ENCODE measurements at places on chromosomes 6 and 20.

GRCh38 chr6:128500749-128501600, 19.4 kb downstream of the PTPRK start:
- no peak for DNase-seq

DNA sequence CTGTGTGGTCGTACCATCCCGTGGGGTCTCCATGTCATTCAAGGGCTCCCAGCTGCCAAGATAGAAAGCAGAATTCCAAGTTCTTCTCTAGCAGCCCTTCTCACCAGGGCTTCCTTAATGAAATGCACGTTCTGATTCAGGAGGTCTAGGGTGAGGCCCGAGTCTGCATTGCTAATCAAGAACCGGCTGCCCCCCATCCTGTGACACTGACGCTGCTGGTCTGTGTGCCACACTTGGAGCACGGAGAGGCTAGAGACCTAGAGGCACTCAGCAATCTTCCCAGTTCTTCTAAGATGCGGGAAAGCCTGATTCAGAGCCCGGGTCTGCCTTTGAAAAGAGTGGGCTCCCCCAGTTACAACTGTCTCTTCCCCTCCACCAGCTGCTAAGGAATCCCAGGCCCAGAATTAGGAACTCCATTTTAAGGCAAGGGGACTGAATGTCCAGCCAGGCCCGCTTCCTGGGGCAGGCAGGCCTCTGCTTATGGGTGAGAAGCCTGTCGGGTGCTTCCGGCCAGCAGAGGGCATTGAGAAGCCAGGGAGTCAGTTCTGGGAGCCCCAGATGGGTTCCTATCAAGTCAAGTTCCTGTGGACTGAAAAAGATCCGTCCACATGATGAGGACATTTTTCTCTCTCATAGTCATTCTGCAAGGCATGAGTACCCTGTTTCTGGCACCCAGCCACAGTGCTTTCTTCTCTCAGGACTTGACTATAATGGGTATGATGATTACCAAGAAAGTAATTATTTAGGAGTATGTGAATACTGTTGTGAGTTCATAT, 69.8 kb upstream of the RIN2 start:
- peak; percentile 49 for DNase-seq

GRCh38 chr6:14316651-14317386, 199.2 kb downstream of the CD83 start:
- DNase-seq: peak; percentile 12

DNA sequence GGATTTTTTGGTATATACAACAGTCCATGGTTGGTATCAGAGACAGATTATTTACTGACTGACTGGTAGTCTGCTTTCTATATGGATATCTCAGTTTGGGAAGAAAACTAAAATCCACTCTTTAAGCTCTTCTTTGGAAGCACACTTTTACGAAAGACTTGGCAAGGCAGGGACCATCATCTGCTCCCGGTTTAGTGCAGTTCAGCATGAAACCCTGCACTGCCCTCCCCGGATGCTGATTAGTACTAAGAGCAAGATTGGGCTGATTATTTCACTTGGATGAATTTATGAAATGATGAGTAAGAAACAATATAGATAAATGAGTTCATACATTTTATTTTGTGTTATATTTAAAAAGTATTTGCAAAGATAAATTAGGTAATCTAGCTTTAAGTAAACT, 56.3 kb downstream of the RGS17 start:
- no peak for DNase-seq

- peak; percentile 60 for DNase-seq
Measured at GRCh38 chr6:104638841-104639290, 220.9 kb downstream of the HACE1 start.

DNA sequence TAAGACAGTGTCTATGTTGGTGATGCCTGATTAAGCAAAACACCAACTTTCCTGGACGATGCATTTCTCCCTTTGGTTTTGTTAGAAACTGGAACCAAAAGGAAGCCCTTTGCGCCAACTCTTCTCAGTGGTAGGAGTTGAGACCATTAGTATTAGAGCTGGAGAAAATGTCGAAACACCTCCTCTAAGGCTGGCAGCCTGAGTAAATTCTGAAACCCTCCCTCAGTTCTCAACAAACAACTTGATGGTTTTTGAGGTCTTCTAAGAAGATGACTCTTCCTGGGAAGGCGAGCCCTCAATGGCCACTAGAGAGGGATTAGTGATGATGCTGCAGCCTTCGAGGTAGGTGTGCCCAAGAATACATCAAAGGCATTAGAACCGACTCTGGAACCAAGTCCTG, 78.4 kb upstream of the CCN6 start:
- DNase-seq: no peak

DNA sequence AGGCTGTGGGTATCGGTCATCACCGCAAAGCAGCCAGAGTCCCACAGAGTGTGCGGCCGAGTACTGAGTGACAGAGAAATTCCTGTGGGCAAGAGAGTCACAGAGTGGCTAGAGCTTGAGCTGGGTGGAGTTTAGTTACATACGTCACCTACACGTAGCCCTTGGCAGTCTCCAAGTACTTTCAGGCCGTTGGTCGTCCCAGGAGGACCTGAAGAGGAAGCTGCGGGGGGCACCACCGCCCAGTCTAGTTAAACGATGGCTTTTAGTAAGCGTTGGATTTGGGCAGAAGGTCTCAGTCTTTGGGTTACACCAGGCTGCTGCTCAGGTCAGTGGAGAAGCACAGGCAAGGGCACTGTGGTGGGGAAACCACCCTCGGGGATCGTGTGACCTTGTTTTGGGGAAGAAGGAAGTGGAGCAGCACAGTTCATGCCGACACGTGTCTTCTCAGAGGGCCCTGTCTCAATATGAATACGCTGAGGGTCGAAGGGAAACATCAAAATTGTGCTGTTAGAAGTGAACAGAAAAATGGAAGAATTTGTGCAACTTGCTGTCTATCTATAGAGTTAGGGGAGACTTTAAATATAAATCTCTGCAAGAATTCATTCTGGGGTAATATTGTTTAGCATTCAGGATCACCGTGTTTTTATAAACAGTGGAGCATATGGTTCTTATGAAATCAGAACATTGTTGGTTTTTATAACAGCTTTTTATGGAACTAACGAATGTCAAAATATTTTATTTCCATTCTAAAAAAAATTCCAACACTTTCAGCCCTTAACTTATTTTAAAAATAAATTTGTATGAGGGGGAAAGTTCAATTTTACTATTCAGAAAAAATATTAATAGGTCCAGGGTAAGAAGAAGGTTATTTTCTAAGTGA, 28.6 kb downstream of the KIF25 start:
- no peak for DNase-seq

DNA sequence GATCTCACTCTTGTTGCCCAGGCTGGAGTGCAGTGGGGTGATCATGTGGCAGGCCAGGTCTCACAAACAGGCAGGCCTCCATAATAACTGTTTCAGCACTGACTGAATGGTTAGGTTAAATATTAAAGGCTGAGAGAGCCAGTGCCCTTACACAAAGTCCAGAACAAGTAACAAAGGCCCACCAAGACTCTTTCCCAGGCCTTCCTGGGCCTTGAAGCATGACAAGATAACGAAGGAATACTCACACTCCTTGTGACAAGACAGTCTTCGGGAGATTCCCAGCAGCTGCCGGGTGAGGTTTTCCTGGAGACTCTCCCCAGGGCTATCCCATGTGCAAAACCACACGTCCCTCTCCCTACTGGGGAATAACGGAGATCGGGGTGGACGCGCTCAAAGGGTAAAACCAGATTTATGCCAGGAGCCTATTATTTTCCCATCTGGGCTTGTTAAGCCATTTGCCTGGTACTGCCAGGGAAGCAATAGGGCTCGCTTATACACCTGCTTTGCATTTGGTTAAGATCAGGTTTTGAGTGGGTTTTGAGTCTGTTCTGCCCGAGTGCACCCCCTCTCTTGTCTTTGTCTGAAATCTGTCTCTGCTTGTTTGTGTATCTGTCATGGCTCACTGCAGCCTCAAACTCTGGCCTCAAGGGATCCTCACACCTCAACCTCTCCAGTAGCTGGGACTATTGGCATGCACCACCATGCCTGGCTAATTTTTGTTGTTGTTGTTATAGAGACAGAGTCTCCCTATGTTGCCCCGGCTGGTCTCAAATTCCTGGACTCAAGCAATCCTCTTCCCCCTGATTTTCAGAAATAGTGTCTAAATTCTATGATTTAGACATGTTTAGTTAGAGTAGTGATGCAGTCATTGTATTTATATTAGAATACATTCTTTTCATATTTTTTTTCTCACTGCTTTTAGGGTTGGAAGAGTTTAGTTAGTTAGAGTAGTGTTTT, 1.4 kb upstream of the ENPP3 start:
- no peak for DNase-seq

- no peak for DNase-seq
Measured at GRCh38 chr20:21661488-21662055, 43.9 kb upstream of the PAX1 start.

DNA sequence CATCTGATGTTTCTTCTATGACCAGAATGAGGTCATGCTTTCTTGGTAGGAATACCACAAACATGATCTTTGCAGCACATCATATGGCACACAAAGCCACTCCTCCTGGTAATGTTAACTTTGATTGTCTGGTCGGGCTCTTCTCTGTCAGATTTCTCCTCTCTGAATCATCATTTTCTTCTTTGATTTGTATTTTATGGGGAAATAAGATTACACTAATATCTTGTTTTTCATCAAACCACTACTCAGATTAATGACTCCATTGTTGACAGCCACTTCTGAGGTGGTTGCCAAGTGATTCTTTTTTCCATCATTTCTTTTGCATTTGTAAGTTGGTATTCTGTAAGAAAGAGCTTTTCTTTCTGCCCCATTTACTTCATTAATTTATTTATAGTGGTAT, 29.5 kb downstream of the TRMT11 start:
- no peak for DNase-seq

- DNase-seq: no peak
Measured at GRCh38 chr6:42078386-42078785, 28.1 kb downstream of the TAF8 start.

- DNase-seq: peak; percentile 65
Measured at GRCh38 chr6:10411971-10412460, 2.9 kb downstream of the TFAP2A start.

DNA sequence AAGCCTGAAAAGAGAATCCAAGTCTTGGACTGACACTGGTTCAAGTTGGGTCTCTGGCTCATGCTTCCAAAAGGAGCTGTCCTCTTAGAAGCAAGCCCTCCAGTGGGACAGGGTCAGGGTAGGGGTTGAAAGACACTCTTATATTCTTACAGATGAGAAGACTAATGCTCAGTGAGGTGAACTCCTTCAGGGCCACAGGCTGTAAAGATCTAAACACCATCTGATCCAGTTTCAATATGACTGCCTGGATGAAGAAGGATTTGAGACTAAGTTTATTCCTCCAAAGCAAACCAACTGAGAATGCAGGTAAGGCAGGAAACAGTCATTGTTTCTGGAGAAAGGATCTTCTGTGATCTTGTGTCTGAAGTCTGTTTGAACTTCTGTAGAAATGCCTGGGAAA, 99.0 kb upstream of the TAB2 start:
- DNase-seq: no peak

- peak; percentile 42 for DNase-seq
Measured at GRCh38 chr6:163786995-163787671, 372.6 kb downstream of the QKI start.

DNA sequence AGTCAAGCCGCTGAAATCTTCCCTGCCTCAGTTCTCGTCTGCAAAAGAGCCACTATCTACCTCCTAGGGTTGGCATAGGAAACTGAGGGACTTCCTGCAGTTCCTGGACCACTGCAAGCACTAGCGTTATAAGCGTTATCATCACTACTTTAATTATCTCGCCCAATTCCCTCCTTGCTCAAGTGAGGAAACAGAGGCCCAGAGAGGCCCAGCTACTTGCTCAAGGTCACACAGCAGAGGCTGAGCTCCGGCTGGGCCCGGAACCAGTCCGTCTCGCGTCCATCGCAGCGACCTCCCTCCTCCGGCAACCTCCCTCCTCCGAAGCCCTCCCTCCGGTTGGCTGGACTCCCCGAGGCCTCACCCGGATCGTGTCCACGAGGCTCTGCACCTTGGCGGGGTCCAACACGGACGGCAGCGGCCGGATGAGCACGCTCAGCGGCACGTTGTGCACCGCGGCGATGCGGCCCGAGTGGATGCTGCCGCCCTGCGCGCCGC, 338 bp downstream of the SRXN1 start:
- peak; percentile 69 for DNase-seq

DNA sequence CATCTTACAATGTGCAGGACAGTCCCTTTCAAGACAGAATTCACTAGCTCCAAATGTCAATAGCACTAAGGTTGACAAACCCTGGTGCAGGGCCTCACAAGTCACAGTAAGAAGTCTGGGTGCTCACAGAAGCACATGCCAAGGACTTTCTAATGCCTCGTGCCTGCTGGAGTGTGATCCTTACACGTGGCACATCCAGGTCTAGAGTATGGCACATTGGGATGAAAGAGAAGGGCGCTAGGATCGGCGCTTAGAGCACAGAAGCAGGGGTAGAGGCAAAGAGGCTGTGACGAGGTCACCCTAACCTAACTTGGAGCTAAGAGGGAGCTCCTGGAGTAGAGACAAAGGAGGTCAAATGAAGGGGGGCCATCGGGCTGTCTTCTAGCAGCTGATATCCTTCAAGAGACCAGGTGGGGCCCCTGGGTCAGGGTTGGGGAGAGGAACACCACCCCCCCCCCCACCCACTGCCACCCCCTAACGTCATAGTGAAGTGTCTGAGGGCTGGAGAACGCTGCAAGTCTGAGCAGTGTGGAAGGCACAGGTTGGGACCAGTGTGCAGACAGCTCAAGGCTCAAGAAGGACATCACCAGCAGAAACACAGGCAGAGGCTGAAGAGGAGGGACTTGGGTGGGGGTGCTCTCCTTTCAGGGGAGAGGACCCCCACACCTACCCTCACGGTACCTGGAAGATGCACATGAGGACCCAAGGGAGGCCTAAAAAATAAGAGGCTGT, 97.8 kb upstream of the MRPS10 start:
- no peak for DNase-seq

DNA sequence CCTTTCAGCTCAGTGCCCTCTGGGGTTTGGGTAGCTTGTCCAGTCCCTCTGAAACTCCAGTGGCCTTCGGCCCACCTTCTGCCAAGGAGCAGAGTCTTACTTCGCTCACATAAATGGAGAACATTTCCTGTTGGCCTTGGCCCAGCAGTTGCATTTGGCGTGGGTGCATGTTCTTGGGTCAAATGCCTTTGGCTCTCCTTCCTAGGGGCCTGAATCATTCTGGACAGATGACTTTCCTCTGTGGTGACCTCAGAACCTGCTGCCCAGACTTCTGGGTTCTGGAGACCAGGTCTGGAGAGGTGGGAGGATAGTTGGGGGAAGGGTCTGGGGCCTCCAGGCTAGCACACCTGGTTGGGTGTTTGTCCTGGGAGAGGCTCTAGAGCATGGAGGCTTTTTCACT, 29.3 kb downstream of the BCAS4 start:
- DNase-seq: no peak

DNA sequence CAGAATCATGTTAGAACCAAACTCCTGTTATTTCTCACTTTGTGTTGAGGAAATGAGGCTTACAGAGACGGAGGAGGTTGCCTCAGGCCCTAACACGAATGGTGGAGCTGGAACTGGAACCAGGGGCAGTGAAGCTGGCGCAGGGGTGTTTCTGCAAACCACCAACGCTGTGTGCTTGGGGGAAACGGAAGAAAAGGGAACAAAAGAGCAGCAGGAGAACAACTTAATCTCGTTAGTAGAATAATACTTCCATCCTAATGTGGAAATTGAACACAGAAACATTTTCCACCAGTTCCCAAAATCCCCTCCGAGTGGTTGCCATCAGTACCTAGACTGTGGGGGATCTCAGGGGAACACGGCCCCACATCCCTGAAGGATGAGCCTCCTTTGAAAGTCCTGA, 103.4 kb upstream of the FRMD1 start:
- no peak for DNase-seq

GRCh38 chr6:89252907-89253306, 35.7 kb upstream of the GABRR1 start:
- DNase-seq: no peak

All from muscle of leg (tissue), 16 donors.